ENCODE measurements at places on chromosomes 12 and 14.
A peak's percentile ranks its signal among the peaks of the same experiment; 100 is the strongest.

GRCh38 chr14:99055816-99056215, 216.2 kb downstream of the BCL11B start:
- DNase-seq, result peak; percentile 24

- no peak for DNase-seq
Observed at GRCh38 chr12:57474862-57475261, 4.8 kb downstream of the ARHGAP9 start.

DNA sequence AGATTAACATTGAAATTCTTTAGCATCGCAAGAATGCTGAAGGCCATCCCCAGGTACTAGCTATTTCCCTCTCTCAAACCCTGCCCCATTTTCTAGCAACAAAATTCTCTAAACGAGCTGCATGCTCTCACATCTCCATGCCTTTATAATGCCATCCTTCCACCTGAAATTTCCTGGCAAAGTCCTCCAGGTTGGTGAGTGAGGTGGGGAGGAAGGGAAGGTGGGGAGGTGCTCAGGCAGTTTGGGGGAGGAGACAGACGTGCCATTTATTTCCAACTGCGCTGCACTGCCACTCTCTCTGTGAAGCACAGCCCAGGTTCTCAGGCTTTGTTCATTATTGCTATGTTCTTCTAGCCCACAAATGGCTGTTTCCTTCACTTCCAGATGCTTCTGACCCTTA, 208.4 kb downstream of the PAWR start:
- DNase-seq, result no peak

- no peak for DNase-seq
Observed at GRCh38 chr12:132492522-132492921, 2.6 kb downstream of the FBRSL1 start.

DNA sequence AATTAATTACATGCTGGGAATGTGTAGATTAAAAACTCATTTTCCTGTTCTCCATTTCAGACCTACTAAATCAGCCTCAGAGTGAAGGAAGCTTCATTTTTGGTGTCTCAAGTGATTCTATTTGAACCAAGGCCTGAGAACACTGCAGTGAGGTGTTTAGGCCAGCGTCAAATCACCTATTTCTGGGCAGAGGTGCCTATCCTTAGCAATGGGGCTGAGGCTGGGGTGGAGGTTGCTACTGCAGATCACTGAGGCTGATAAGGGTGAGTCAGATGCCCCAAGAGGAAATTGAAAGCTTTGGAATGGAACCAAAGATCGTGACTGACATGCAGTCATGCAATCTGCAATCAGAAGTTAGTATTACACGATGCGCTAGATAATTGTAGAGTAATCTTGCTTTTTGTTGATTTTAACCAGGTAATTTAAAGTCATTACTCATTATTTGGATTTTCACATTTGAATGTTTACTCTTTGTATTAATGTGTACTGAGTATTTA, 4.4 kb downstream of the TXNRD1 start:
- peak; percentile 43 for DNase-seq

- DNase-seq, result no peak
Observed at GRCh38 chr14:68628605-68629310, 164.1 kb downstream of the ZFP36L1 start.

GRCh38 chr14:103220134-103220981, 97.1 kb downstream of the TNFAIP2 start:
- DNase-seq, result no peak

DNA sequence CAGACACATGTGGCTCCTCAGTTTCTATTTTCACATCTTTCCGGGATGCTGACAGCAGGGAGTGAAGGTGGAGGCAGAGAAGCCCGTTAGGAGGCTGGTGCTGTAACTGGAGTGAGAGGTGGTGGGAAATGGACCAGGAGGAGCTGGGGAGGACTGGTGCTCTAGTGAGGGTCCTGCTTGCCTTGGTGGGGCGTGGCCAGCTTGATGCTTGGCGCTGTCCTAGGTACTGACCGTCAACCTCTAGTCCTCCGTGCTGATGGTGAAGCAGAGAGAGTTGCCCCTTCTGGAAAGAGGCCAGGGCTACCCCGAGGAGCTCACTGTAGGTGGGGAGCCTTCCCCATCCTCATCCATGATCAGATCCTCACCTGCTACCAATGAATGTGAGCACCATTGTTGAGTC, 1.4 kb downstream of the TRMT61A start:
- DNase-seq, result no peak

DNA sequence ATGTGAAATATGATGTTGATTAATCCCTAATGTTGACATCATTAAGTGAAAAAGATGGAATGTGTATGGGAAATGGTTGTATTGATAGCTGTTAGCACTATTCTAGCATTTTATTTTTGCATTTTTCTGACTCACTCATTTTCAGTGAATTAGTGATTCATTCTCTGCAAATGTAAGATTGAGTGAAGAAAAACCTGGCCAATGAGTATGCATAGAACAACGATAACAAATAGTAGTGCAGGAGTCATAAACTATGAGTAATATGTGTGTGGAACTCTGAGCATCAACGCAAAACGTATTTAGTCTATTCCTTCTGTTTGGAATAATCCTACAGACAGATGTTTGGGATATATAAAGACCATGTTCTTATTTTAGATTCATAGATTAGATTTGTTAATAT, 76.3 kb upstream of the RTL1 start:
- DNase-seq, result no peak

DNA sequence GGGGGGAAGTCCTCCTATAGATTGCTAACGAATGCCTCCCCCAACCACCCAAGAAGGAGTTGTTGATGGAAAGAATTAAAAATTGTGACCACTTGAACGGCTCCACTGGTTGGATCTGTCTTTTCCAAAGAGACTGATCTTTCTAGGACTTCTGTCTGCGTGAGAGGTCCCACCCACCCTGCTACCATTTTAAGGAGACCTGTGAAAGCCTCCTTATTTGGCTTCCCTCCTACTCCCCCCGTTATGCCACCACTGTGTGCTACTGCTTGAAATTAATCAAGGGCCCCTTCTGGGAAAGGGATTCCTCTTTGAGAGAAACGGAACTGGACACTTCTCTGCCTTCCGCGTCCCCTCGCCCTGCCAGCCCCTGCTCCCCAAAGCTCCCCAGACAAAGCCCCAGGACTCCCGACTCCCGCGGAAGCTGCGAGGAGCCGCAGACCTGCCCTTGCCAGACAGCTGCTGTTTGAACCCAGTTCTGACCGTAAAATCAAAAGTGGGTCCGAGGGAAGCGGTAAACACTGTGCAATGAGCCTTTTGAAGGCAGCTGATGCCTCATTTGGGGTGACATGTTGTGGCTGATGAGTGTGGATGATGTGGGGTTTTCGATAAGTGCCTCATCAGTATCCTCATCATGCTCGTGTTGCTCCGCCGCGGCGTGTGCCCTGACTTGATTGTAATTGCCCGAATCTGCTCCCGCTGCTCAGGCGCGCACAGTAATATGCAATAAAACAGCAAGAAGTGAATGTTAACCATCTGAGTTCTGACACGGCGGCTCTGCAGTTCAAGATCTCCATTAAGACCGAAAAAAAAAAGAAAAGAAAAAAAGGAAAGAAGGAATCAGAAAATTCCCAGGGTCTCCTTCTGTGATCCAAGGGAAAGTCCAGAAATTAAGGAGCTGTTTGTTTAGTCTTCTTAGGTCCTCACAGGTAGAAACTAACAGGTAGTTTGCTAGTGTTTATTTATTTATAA, 48.2 kb downstream of the MBIP start:
- DNase-seq, result no peak

GRCh38 chr12:41188058-41188840, at the start of gene PDZRN4:
Gene PDZRN4 (plus strand): TSS chr12:41188320.
- no peak for DNase-seq

DNA sequence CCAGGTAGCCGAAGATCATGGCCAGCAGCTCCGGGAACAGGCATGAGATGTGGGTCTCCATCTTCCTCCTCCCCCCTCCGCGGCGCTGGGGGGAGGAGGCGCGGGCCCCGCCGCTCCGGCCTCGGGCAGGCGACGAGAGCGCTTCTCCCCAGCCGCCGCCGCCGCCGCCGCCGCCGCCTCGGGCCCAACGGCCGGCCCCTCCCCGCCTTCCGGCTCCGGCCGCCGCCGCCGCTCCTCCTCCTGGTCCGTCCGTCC, 448 bp downstream of the FBXL14 start:
- DNase-seq, result no peak

GRCh38 chr12:102462795-102463465, 17.4 kb downstream of the IGF1 start:
- no peak for DNase-seq

DNA sequence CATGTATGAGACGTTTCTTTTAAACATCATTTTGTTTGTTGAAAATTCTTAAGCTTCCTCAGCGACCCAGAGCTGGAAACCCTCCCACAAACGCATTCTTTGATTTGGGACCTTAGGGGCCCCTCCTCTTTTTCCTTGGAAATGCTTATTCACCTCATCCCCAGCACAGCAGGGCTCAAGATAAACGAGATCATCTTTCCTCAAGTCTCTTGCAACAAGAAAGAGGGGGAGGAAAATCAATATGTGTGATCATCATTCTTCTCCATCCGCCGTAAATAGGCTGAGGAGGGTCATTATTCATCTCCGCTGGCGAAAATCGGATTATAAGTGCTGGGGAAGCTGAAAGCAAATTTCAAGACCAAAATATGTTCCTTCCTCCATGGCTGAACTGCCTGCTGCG, 1415.2 kb downstream of the AACS start:
- DNase-seq, result no peak

- no peak for DNase-seq
Observed at GRCh38 chr14:100487304-100487703, 99.9 kb downstream of the BEGAIN start.

GRCh38 chr14:68977718-68978171, 1.4 kb downstream of the ACTN1 start:
- peak; percentile 25 for DNase-seq

- no peak for DNase-seq
Observed at GRCh38 chr12:49369411-49370145, 2.3 kb downstream of the SPATS2 start.

GRCh38 chr14:97156705-97157104, 359.5 kb downstream of the VRK1 start:
- DNase-seq, result no peak

- DNase-seq, result no peak
Observed at GRCh38 chr12:5785601-5786000, 159.5 kb downstream of the ANO2 start.

DNA sequence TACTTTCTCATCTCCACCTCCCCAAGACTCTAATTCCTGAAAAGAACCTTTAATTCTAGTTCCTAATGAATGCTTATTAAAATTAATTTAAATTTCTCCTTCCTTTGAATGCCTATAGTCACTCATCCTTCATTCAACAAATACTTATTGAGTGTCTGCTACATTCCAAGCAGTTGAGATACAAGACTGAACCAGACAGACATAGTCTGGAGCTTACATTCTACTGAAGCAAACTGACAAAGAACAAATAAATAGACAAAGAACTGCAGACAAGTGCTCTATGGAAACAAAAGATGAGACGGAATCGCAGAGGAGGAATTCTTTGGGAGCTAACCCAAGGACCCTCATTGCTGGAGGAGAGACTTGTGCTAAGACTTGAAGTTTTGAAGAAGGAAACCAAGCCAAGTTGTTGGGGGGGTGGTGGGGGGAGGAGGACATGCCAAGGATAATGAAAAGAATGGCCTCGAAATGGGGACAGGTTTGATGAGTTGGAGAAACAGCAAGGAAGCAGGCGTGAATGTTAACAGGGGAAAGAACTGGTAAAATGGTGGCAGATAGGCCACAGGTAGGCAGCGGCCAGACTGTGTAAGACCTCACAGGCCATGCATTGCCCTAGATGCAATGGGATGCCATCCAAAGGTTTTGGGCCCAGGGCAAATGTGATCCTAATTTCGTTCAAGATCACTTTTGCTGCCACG, 9.7 kb upstream of the TDG start:
- no peak for DNase-seq

GRCh38 chr12:110619534-110619953, 5.6 kb downstream of the TCTN1 start:
- no peak for DNase-seq

- DNase-seq, result no peak
Observed at GRCh38 chr12:58877243-58877743, 43.0 kb downstream of the LRIG3 start.

DNA sequence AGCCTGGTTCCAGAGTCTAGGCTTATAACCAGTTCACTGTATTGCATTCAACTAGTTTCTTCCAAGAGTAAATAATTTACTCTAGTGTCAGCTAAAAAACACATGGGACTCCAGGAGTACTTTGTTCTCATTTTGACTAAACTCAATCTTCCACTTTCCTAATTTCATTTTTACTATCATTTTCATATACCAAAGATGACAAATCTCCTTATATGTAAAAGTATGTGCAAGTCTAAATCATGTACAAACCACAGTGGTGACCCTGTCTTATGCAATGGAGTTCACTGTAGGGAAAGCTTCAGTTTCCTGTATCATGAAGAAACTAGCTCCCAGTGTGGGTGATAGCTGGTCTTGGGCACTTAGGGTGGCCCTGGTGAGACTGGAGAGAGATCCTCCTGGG, 151.6 kb downstream of the HELB start:
- no peak for DNase-seq

DNA sequence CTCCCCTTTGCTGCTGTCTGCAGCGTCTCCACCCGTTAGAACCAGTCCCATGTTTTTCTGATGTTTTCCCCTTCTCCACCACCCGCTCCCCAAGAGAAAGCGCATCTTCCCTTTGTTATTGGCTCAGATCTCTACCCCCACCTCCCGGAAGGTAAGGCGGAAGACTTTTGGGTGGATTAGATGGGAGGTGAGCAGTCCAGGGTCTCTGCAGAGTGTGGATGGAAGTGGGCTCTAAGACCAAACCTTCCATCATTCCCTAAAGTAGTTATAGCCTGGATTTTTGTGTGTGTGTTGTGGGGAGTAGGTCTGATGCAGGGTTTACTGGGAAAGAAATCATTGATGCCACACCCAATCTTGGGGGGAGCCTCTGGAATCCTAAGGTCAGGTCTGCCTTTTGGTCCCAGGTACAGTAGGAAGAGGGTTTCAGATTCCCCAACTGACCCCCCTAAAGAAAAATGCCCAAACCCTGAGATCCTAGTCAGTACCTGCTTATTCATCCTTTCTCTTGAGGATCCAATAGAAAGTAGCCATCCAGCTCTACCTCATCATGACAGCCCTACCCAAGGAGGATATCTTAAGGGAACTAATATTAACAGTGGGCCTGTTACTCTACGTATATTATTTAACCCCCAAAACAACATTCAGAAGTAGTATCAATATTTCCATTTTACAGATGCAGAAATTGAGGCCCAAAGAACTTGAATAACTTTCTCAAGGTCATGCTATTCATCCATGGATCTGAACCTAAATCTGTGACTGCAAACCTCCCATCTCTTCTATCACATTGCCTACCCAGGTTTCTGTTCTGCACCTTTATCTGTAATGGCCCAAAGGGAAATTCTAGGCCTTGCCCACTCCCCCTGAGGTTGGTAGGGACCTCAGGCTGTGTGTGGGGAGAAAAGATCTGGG, 1.1 kb downstream of the KIF5A start:
- no peak for DNase-seq

Measured in activated T-helper 1 cell treated with Interleukin-2 at 50 U/mL for 16 hours (primary cell).